Activated CD8-positive, alpha-beta memory T cell treated with anti-CD3 and anti-CD28 coated beads for 24 hours (primary cell): ENCODE measurements at places on chromosomes 4 and X.

DNA sequence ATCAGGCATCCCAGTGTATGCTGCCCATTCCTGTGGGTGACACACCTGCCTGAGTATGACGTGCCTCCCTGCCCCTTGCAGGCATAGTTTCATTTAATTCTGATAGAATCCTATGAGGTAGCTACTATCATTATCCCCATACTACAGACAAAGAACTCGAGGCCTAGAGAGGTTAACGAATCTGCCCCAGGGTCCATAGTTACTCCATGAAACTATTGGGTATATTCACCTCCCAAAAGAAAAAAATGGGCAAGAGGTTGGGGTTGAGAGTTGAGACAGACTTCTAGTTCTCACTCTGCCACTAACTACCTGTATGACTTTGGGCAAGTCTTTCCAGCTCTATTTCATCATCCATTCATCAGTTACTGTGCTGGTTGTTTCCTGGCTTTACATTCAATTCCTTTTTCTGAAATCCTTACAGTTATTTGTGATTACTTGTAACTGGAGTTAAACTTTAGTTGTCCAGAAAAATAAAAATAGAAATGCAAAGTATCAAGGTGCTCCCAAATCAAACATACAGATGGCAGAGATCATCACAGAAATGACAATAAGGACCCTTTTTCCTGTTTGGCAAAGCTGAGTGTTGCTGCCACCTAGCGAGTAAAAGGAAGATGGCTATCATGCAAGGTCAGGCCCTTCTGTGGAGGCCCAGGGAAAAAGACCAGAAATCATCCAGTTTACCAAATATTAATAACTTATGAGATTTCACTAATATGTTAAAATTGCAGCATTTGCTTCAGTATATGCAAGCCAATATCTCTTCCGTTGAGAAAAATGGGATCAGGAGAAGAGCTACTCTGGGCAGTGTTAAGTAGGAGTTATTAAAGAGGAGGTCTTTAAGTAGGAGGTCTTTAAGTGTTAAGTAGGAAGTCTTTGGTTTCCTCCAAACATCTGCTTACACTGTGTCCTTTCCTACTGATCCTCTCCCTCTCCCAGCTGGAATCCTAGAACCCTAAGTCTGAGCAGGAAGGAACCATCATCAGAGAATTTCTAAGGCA, 17.1 kb upstream of the MAP7D3 start:
- peak; percentile 66 for DNase-seq

GRCh38 chrX:73647632-73648322, 84.8 kb downstream of the CHIC1 start:
- DNase-seq = no peak

GRCh38 chr4:82053396-82053795, 320.4 kb downstream of the HNRNPD start:
- DNase-seq = no peak

- no peak for DNase-seq
Observed at GRCh38 chr4:7360806-7361205, 73.9 kb downstream of the PSAPL1 start.

GRCh38 chr4:16685536-16685935, 212.9 kb downstream of the LDB2 start:
- DNase-seq = no peak

- DNase-seq = peak; percentile 52
Observed at GRCh38 chr4:1978226-1978625, 30.5 kb downstream of the NELFA start.

GRCh38 chrX:20320461-20321159, 53.9 kb upstream of the RPS6KA3 start:
- no peak for DNase-seq

- no peak for DNase-seq
Observed at GRCh38 chr4:18858229-18858922, 836.8 kb upstream of the LCORL start.
